ENCODE measurements at places on chromosomes 4 and X.

- no peak for DNase-seq
These were observed 1173.5 kb downstream of the RPA4 start for GRCh38 chrX:98057176-98057575.

DNA sequence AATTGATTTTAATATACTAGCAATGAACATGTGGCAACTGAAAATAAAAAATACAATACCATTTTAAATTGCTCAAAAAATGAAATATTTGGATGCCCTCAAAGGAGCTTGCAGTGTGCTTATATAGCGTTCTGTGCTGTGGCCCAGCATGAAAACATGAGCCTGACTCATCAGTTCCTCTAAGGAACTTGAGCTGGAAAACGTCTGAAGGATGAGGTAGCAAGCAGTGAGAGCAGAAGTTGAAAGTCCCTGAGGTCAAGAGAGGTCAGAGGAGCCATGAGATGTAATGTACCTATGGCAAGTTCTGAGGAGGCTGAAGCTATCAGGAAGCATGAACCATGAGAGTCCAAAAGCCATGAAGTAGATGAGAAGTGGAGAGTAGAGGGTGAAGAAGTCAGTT lies 59.7 kb downstream of the HMGB3 start:
- no peak for DNase-seq

DNA sequence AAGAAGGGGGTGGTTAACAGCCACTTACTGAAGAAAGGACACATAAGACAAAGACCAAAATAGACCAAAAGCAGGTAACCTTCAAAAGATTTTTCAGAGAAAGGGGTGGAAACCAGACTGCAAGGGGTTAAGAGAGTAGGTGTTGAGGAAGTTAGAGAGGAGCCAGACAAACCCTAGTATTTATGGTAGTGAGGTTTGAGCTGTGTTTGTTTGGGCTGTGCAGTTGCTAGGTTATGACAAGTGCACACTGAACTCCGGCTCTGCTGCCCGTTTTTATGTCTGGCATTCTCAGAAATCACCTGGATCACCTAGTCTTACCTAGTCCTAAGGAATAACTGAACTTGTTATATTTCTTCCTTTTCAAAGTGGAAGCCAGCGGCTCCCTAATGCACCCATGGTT lies 22.9 kb upstream of the G3BP2 start:
- no peak for DNase-seq

DNA sequence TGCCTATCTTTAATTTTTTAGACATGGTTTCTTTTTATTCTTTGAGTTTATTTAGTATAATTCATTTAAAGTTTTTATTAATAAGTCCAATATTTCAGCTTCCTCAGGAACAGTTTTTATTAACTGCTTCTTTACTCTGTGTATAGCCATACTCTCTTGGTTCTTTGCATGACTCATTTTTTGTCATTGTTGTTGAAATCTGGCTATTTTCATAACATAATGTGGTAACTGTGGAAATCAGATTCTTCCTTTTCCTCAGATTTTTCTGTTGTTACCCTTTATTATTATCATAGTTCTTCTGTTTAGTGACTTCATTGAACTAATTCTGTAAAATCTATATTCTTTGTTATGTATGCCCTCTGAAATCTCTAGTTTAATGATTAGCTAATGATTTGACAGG lies 124.9 kb upstream of the CYSLTR1 start:
- no peak for DNase-seq

- DNase-seq = no peak
These were observed 21.1 kb upstream of the HSFX4 start for GRCh38 chrX:149908308-149908707.

DNA sequence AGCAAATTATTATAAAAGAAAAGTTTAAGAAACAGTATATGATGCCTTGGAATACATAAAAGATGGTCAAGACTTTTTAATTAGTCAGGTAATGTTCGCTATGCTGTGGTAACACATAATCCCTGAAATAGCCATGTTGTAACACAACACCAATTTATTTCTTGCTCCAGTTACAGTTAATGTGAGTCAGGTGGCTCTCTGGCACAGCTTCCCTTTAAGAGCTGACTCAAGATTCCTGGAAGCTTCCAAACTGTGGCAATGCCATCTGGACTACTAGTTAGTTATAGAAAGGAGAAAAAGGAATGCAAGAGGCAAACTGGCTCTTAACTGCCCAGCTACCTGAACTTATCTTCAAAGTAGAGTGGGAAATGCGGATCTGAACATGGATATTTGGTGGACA lies 210.5 kb downstream of the CHM start:
- no peak for DNase-seq

DNA sequence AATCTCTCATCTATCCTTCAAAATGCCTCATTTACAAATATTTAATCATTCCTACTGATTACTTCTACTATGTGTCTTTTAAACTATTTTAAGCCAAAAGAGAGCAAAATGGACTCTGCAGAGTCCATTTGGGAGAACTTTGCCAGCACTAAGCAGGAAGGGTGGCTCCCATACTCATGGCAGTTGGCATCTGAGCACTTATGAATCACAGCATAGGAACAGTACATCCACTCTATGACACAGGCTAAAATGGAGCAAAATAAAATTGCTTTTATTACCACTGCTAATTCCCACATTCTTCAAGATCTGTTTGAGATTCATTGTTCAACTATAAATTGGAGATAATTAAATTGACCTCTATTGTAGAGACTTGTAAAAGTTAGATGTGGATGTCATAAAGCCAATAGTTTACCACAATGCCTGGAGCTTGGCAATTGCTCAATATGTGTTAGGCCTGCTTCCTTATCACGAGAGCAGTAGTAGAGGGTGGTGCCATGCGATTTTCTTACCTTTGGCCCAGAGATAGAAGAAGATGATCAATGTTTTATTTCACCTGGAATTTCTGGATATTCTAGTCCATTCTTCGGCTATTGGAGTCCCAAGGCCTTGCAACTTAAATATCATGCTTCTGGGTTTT lies 19.1 kb downstream of the HPGD start:
- DNase-seq = no peak

- DNase-seq = no peak
These were observed 6.9 kb upstream of the OTOP1 start for GRCh38 chr4:4233610-4234009.
